Right cardiac atrium (tissue), 5 donors: ENCODE measurements at places on chromosomes 5 and 9. TPM values are rescaled to one million over a fixed set of nuclear protein-coding genes. Genes with fewer than 3 reads are reported as not detected.

OLFML2A gene
- 32.9 TPM for total RNA-seq

LCN2 gene
- not detected for total RNA-seq

DMAC1 gene
- 129 TPM for total RNA-seq

PFN3 gene
- not detected for total RNA-seq

RNF183 gene
- not detected for total RNA-seq

ZFR gene
- 55.4 TPM for total RNA-seq

CDKN2AIPNL gene
- 42.0 TPM for total RNA-seq

RPS23 gene
- 1,229 TPM for total RNA-seq

PCDHGB2 gene
- total RNA-seq = 6.5 TPM
